Activated CD4-positive, alpha-beta memory T cell treated with anti-CD3 and anti-CD28 coated beads for 36 hours (primary cell): ENCODE measurements at places on chromosomes 1 and 21.

GRCh38 chr1:94384485-94385265 lies 33.5 kb upstream of the ABCD3 start:
- H3K27ac ChIP-seq = peak overlapping the region; percentile 72
- peaks cover 21% of the 10 kb centered on the region for H3K4me1 ChIP-seq
- peaks cover 4% of the 10 kb centered on the region for H3K27me3 ChIP-seq
- no peaks in the 10 kb centered on the region for H3K36me3 ChIP-seq
- peak; percentile 24 for DNase-seq
- no peak overlapping the region for H3K4me3 ChIP-seq

GRCh38 chr1:67536957-67537666 lies 106.9 kb upstream of the SERBP1 start:
- H3K36me3 ChIP-seq = no peaks in the 10 kb centered on the region
- peaks cover 4% of the 10 kb centered on the region for H3K27me3 ChIP-seq
- H3K4me3 ChIP-seq = no peak overlapping the region
- no peaks in the 10 kb centered on the region for H3K4me1 ChIP-seq
- DNase-seq = no peak
- H3K27ac ChIP-seq = no peak overlapping the region

GRCh38 chr1:84145068-84145467 lies 997 bp downstream of the PRKACB start:
- H3K36me3 ChIP-seq = no peaks in the 10 kb centered on the region
- H3K4me1 ChIP-seq = peaks cover 50% of the 10 kb centered on the region

DNA sequence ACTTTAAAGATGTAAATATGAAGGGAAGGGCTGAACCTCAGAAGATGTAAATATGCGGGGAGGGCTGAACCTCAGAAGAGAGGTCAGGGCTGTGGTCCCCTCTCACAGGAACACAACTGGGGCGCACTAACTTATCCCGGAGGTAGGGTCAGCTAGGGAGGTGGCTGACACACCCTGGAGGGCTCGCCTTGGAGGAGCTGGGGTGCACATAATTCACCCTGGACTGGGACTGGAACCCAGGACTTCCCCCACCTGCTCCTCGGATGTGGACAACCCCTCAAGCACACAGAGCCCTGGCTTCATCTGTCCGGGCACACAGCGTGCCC lies 13.9 kb upstream of the TTC39A start:
- no peaks in the 10 kb centered on the region for H3K4me1 ChIP-seq
- no peaks in the 10 kb centered on the region for H3K36me3 ChIP-seq
- H3K27me3 ChIP-seq = peaks cover 39% of the 10 kb centered on the region
- DNase-seq = no peak
- H3K27ac ChIP-seq = no peak overlapping the region

DNA sequence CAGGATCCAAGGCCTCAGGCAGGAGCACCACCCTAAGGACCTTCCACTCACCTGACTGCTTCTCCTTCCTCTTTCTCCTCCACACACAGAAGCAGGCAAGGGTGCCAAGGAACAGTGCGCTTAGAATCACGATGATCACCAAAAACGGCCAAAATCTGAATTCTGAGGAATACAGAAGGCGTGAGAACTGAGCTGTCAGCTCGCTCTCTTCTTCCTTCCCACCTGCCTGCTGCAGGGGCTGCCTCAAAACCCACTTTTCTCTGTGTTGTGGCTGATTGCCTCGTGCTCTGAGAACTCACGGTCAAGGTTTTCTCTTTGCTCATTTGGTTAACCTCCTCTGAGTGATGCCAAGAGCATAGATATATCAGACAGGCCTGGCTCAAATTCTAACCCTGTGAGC lies 23.8 kb downstream of the CD244 start:
- no peaks in the 10 kb centered on the region for H3K27me3 ChIP-seq
- no peak overlapping the region for H3K4me3 ChIP-seq
- H3K27ac ChIP-seq = no peak overlapping the region
- H3K36me3 ChIP-seq = no peaks in the 10 kb centered on the region
- peaks cover 41% of the 10 kb centered on the region for H3K4me1 ChIP-seq

- H3K36me3 ChIP-seq = no peaks in the 10 kb centered on the region
- DNase-seq = peak; percentile 61
- H3K27me3 ChIP-seq = peaks cover 8% of the 10 kb centered on the region
- no peak overlapping the region for H3K27ac ChIP-seq
- H3K4me3 ChIP-seq = no peak overlapping the region
These were observed 26.2 kb upstream of the DYNLT5 start for GRCh38 chr1:66725885-66726665.

DNA sequence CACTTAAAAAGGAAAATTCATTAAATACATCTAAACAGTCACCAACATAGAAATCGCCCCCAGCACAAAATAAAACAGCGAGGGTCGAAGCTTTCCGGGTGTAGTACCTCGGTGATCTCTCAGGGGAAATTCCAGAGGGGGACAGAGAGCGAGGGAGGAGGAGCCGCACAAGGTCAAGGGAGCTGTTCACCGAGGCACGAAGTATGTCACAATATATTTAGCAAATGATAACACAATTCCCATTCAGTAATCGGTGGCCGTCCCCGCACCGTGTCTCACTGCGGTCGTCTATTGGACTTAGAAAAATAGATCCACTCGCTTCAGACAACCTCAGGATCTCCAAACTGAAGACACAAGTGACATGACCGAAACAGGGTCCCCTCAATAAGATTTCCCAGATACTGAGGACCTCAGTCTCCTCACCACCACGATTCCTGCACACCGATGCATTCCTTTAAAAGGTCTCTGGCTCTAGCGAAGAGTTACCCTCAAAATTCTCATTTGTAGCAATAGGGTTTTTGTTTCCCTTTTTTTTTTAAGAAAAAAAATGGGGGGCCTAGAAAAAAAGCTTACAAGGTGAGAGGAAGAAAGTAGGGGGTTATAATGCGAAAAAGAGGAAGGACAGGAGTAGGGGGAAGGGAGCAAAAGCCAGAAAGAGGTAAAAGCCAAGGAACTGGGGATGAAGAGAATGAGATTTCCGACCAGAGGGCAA lies 1.1 kb downstream of the LPGAT1 start:
- peak overlapping the region; percentile 86 for H3K4me3 ChIP-seq
- no peak for DNase-seq
- peaks cover 2% of the 10 kb centered on the region for H3K36me3 ChIP-seq
- peak overlapping the region; percentile 79 for H3K27ac ChIP-seq
- H3K27me3 ChIP-seq = no peaks in the 10 kb centered on the region
